Activated T-cell treated with anti-CD3 and anti-CD28 coated beads for 4 hours (primary cell): ENCODE measurements at places on chromosomes 5 and 9.

DNA sequence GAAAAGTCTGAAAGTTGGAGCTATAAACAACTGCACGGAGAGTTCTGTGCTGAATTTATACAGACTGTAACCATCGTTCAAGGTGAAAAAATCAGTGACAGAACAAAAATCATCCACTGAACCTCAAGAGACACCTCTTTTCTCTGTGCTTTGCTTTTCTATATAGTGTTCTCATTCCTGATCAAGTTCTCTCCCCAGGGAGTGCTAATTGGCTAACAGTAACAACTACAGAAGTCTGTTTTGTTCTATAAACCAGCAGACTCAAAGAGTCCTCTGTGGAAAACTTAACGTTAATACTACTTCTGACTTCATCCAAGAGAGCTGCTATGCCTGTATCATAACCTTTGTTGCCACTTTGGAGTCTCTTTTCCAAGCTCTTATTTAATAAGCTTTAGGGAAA is 1388.3 kb upstream of the C9orf72 start:
- DNase-seq: no peak

- DNase-seq: no peak
Measured at GRCh38 chr5:32182463-32183063, 8.4 kb upstream of the GOLPH3 start.

DNA sequence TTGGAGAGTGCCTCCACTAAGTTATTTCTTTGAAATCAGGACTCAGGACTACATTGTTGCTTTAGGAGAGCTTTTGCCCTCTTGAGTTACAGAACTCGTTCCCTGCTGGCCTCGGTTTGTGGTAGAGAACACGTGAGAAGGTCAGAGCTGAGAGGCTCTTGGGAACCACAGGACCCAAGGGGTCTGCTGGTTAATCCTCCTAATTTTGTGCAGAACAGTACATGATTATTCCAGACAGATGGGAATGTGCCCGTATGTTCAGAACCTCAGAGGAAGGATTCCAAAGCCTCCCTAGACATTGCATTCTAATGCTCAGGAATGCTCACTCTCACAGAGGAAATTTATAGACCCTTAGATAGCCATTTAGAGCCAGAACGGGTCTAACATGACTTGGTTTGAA is 25.2 kb upstream of the BASP1 start:
- DNase-seq: no peak

DNA sequence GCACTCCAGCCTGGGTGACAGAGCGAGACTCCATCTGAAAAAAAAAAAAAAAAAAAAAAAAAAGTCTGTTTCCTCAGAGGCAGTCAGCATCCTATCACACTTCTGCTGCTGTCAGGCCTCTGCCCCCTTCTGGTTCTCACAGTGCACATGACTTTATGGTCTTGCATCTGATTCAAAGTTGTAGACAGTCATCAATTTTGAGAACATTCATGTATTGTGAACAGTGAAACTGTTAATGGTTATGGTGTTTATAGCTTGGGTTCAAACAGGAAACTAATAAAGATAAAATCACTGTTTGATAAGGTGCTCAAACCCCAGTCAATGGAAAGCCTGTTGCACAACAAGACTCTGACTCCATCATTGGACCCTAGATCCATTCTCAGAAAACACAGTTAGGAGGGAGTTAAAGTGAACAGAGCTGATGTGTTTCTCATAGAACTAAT is 61.4 kb downstream of the FOXD1 start:
- DNase-seq: no peak

DNA sequence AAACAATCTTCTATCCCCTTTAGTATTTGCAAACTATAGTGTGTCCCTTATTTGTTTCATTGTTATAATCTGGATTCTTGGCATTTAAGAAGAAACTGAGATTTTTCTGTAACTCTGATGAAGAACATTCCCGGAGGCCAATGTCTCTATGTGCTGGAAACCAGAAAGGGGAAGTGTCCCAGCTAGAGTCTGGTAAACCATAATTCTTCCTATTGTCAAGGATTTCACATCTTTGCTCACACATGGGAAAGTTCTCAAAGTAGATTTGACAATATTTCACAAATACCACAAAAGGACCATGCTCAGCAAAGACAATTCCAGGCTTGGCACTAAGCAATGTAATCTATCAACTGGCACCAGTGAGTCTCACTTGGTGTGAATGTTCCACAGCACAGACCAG is 146.8 kb downstream of the MUSK start:
- DNase-seq: no peak
